ENCODE measurements at places on chromosomes 11 and 22. TPM values are rescaled to one million over a fixed set of nuclear protein-coding genes. Genes with fewer than 3 reads are reported as not detected.

- H3K27me3 ChIP-seq = no peaks in the 10 kb centered on the region
- no peaks in the 10 kb centered on the region for H3K36me3 ChIP-seq
- peaks cover 14% of the 10 kb centered on the region for H3K4me1 ChIP-seq
- no peak for DNase-seq
- peak overlapping the region; percentile 95 for H3K27ac ChIP-seq
These were observed 1.3 kb downstream of the TRAF6 start for GRCh38 chr11:36508743-36509142.

- H3K27ac ChIP-seq = no peak overlapping the region
- H3K4me3 ChIP-seq = no peak overlapping the region
- no peaks in the 10 kb centered on the region for H3K36me3 ChIP-seq
- DNase-seq = no peak
- no peaks in the 10 kb centered on the region for H3K27me3 ChIP-seq
- no peaks in the 10 kb centered on the region for H3K4me1 ChIP-seq
These were observed 19.8 kb downstream of the OR10D3 start for GRCh38 chr11:124202951-124203350.

The CRYBB2 gene
- total RNA-seq = not detected

The TOLLIP gene
- total RNA-seq = 78.1 TPM

All from right lobe of liver (tissue), 6 donors.